Activated T-helper 2 cell treated with anti-CD3 and anti-CD28 coated beads, Interferon-gamma antibody, Interleukin-2, Interleukin-4, amounts not matched to agents 10 μg/mL and 5 μg/mL and 100 μg/mL, durations not matched to agents 14 hours and 24 hours and 36 hours (primary cell): ENCODE measurements at places on chromosomes 11 and 22. TPM values are rescaled to one million over a fixed set of nuclear protein-coding genes. Genes with fewer than 3 reads are reported as not detected.

Gene KLHDC7B
- total RNA-seq: 3.0 and 3.3 TPM in 2 replicates

Gene SLC22A25
- not detected in 2 replicates for total RNA-seq

GRCh38 chr11:104073950-104074705, 37.7 kb downstream of the DDI1 start:
- no peak overlapping the region for H3K27ac ChIP-seq
- H3K36me3 ChIP-seq: no peaks in the 10 kb centered on the region
- H3K4me1 ChIP-seq: no peaks in the 10 kb centered on the region

- no peak overlapping the region for H3K27ac ChIP-seq
- peaks cover 16% of the 10 kb centered on the region for H3K36me3 ChIP-seq
- peaks cover 4% of the 10 kb centered on the region for H3K4me1 ChIP-seq
- H3K4me3 ChIP-seq: no peak overlapping the region
Measured at GRCh38 chr11:77386178-77386577, 84.7 kb upstream of the GDPD4 start.

DNA sequence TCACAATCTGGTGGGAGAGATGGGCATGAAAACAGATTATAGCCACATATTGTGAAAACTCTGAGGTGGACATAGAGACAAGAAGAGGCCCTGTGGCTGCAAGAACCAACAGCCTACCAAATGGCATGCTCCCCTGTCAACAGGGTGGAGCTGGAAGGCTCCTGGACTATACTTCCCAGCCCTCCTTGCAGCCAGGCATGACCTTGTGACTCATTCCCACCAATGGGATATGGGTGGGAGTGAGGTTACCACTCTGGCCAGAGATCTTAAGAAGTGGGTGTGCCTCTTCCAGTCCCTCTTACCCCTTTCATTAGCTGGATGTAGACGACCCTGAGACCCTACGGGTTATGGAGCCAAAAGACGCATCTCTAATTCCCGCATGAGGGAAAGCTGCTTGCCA, 126.4 kb upstream of the ZBED5 start:
- H3K27me3 ChIP-seq: peaks cover 4% of the 10 kb centered on the region
- no peak overlapping the region for H3K27ac ChIP-seq
- no peak overlapping the region for H3K4me3 ChIP-seq
- no peaks in the 10 kb centered on the region for H3K36me3 ChIP-seq
- no peaks in the 10 kb centered on the region for H3K4me1 ChIP-seq

GRCh38 chr11:127063241-127063640, 62.7 kb upstream of the KIRREL3 start:
- H3K27ac ChIP-seq: no peak overlapping the region
- no peak overlapping the region for H3K4me3 ChIP-seq
- DNase-seq: no peak

GRCh38 chr22:21975273-21975672, 7.3 kb downstream of the TOP3B start:
- peaks cover 4% of the 10 kb centered on the region for H3K4me1 ChIP-seq
- no peaks in the 10 kb centered on the region for H3K27me3 ChIP-seq
- no peak overlapping the region for H3K27ac ChIP-seq
- peaks cover 42% of the 10 kb centered on the region for H3K36me3 ChIP-seq

GRCh38 chr11:13463779-13464290, 813 bp upstream of the BTBD10 start:
- peak overlapping the region; percentile 98 for H3K4me3 ChIP-seq
- DNase-seq: no peak
- H3K36me3 ChIP-seq: peaks cover 11% of the 10 kb centered on the region

DNA sequence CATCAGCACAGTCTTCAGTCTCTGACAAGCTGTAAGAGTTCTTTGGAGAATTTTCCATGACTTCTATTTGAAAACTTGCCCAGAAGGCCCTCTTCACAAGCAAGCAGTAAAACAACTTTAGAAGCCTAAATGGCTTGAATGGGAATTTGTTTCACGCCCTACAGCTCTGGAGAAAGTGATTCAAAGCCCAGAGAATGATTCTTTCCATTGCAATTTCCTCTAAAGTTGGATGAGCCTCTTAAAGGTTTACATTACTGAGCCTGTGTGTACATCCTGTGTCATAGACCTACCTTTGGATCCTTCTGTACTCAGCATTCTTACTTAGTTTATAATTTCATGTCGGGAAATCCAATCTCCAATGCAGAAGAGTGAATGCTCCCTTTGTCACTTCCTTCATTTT, 6.8 kb upstream of the OR8B3 start:
- H3K36me3 ChIP-seq: no peaks in the 10 kb centered on the region
- H3K27ac ChIP-seq: no peak overlapping the region
- DNase-seq: no peak
- peaks cover 16% of the 10 kb centered on the region for H3K27me3 ChIP-seq

DNA sequence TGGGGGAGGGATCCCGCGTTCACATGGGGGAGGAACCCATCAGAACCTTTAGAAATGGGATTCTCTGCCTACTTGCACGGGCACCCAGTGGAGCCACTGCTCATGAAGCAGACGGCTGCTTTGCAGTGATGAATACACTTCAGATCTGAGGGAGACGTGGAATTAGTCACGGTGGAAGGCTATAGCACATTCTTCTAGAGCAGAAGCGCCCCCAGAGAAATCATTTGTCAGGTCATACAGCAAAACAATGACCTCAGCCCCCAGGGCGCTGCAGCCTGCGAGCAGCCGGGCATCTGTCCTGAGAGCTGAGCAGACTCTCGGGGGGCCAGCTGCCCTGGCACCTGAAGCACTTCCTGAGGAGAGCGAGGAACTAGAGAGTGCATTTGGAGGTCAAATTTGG, 12.7 kb downstream of the TP53AIP1 start:
- no peaks in the 10 kb centered on the region for H3K27me3 ChIP-seq
- no peak for DNase-seq
- H3K4me3 ChIP-seq: no peak overlapping the region
- H3K27ac ChIP-seq: no peak overlapping the region
- H3K4me1 ChIP-seq: peaks cover 8% of the 10 kb centered on the region

DNA sequence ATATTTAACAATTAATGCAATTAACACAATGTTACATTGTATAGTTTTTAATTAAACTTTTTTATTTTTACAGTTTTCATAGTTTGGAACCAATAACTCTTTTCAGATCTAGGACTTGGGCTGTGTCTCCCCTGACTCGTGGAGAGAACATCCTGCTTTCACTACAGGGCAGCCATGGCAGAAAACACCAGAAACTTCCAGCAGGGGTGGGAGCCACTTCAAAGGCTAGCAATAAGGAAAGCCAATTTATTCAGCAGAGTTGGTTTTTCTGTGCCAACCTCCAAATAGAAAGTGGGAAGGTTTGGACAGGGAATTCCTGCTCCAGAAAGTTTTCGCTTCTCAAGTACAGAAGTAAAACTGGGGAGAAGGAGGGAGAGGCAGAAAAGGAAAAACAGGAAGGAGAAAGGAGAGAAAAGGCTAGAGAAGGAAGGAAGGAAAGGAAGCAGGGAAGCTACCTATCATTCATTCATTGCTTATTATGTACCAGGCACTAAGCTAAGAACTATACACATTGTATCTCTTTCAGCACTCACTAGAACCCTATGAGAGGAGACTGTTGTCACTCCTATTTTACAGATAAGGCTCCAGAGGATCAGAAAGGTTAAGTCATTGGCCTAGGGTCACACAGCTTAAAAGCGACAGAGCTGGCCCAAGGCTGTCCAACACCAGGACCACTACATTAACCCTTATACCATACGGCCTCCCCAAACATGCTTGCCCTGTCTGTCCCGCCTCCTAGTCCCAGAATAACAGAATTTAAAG, 54.8 kb upstream of the CREB3L1 start:
- H3K27ac ChIP-seq: no peak overlapping the region
- H3K27me3 ChIP-seq: peaks cover 11% of the 10 kb centered on the region
- H3K4me3 ChIP-seq: no peak overlapping the region
- no peaks in the 10 kb centered on the region for H3K36me3 ChIP-seq

Gene DEFB131B
- total RNA-seq: not detected in 2 replicates

GRCh38 chr11:2788168-2789071, 88.6 kb upstream of the KCNQ1OT1 start:
- H3K4me3 ChIP-seq: no peak overlapping the region
- no peaks in the 10 kb centered on the region for H3K4me1 ChIP-seq
- H3K36me3 ChIP-seq: no peaks in the 10 kb centered on the region
- peaks cover 26% of the 10 kb centered on the region for H3K27me3 ChIP-seq
- no peak overlapping the region for H3K27ac ChIP-seq
- DNase-seq: no peak

DNA sequence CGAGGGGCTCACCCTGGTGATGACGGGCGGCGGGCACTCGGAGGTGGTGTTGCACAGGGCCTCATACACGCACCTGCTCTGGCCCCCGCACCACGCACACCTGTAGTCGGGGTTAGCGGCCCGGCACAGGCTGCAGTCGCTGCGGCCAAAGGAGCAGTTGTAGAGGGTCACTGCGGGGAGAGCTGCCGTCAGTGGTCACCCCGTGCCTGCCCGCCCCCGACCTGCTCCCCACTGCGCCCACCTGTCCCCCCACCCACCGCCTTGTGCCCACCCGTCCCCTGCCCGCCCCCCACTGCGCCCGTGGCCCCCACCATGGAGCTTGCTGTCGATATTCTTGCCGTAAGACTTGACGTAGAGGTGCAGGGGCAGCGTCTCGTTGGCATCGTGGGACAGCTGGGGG, 13.6 kb upstream of the MAPK11 start:
- no peaks in the 10 kb centered on the region for H3K4me1 ChIP-seq
- DNase-seq: no peak
- H3K36me3 ChIP-seq: no peaks in the 10 kb centered on the region

GRCh38 chr11:67626970-67627369, 2.8 kb downstream of the NUDT8 start:
- peaks cover 9% of the 10 kb centered on the region for H3K4me1 ChIP-seq
- no peak overlapping the region for H3K4me3 ChIP-seq
- no peaks in the 10 kb centered on the region for H3K27me3 ChIP-seq
- H3K27ac ChIP-seq: no peak overlapping the region
- H3K36me3 ChIP-seq: no peaks in the 10 kb centered on the region
- no peak for DNase-seq

Gene LYVE1
- total RNA-seq: not detected in 2 replicates

DNA sequence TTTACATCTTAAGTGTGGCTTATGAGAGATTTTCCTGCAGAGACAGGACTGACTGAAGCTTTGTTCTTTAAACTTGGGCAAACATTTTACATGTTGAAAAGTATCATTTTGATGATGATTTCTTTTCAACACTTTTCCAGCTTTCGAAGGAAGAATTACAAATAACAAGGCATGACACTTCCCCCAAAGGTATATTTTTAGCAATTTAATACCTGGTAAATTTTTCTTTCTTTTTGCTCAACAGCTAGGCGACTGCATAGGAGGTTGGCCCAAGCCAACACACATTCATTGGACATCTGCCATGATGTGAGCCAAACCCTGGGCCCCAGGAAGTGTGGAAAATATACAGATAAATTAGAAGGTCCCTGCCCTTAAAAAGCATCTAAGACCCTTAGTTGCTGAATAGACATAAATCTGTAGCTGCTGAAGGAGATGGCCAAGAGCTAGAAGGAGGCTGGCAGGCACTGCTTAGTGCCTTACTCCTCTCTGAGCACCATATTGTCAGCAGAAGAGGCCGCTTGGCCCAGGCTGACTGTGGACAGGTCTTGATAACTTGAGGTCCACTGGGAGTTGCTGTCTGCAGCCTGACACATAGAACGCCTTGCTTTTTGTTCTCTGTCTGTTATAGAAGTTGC, 53.3 kb upstream of the CD44 start:
- no peaks in the 10 kb centered on the region for H3K27me3 ChIP-seq
- no peak overlapping the region for H3K4me3 ChIP-seq
- no peak for DNase-seq
- H3K36me3 ChIP-seq: no peaks in the 10 kb centered on the region
- peaks cover 66% of the 10 kb centered on the region for H3K4me1 ChIP-seq
- no peak overlapping the region for H3K27ac ChIP-seq

Gene MYBPC3
- not detected in 2 replicates for total RNA-seq

DNA sequence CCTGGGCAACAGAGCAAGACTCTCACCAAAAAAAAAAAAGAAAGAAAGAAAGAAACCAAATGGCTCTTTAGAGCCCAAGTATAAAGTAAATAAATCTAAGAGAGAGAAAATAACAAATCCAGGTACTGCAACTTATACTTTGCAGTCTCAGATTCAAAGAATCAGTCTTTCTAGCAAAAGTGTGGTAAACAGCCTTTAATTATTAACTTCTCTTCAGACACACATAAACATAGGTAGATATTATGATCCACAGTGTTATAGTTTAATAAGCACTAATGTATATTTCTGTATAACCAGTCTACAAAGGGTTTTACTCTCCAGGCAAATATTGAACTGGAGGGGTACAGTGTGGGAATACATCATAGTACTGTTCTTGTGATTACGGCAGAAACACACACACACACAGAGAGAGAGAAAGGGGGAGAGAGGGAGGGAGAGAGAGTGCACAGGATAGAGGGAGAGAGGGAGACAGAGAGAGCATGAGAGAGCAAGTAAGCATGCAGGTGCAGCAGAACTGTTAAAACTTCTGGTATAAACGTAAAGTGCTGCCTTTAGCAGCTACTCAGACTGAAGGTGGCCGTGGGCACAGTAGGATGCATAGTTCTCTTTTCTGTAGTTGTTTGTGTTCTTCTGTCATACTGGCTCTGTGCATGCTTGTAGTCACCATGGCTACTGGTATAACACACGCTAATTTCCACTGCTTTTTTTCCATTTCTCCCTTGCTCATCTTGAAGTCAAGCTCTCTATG, 32.3 kb downstream of the MTMR2 start:
- no peaks in the 10 kb centered on the region for H3K27me3 ChIP-seq
- DNase-seq: no peak
- no peak overlapping the region for H3K4me3 ChIP-seq

Gene UBXN1
- 119 and 127 TPM in 2 replicates for total RNA-seq

- no peak overlapping the region for H3K27ac ChIP-seq
- H3K4me1 ChIP-seq: no peaks in the 10 kb centered on the region
- no peaks in the 10 kb centered on the region for H3K36me3 ChIP-seq
- H3K27me3 ChIP-seq: no peaks in the 10 kb centered on the region
- H3K4me3 ChIP-seq: no peak overlapping the region
- DNase-seq: no peak
Measured at GRCh38 chr11:92216789-92217188, 7.8 kb upstream of the FAT3 start.

- H3K36me3 ChIP-seq: no peaks in the 10 kb centered on the region
- no peaks in the 10 kb centered on the region for H3K27me3 ChIP-seq
- no peak overlapping the region for H3K27ac ChIP-seq
- no peak overlapping the region for H3K4me3 ChIP-seq
- H3K4me1 ChIP-seq: no peaks in the 10 kb centered on the region
Measured at GRCh38 chr11:133347988-133348387, 184.3 kb downstream of the OPCML start.

DNA sequence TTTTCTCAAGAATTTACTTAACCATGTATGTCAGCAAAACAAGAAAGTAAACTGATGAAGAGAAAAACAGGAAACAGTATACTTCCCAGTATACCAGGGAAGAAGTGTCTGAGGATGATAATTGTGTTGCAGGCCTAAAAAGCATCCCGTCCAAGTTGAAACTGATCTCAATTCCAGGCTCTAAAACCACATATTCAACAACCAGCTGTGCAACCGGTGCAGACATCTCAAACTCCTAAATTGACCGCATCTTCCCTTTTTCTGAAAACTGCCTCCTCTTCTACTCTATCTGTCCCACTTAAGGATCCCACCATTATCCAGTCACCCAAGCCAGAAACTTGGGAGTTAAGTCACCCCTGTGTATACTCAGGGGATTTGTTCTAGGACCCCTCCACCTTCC, 47.2 kb downstream of the CCDC83 start:
- no peaks in the 10 kb centered on the region for H3K36me3 ChIP-seq
- no peak overlapping the region for H3K4me3 ChIP-seq
- no peaks in the 10 kb centered on the region for H3K4me1 ChIP-seq
- DNase-seq: no peak
- peaks cover 5% of the 10 kb centered on the region for H3K27me3 ChIP-seq

Gene C2CD2L
- total RNA-seq: 24.6 and 25.2 TPM in 2 replicates
